Hepatocyte (in vitro differentiated cells): ENCODE measurements at places on chromosomes 5 and 9. TPM values are rescaled to one million over a fixed set of nuclear protein-coding genes. Genes with fewer than 3 reads are reported as not detected.
A peak's percentile ranks its signal among the peaks of the same experiment; 100 is the strongest.

GRCh38 chr5:164203581-164204225 lies 698.3 kb downstream of the MAT2B start:
- no peak for DNase-seq

- DNase-seq: no peak
Measured at GRCh38 chr9:129936222-129936621, 101.0 kb downstream of the USP20 start.

GRCh38 chr5:1368756-1369155 lies 23.9 kb upstream of the CLPTM1L start:
- DNase-seq: no peak

DNA sequence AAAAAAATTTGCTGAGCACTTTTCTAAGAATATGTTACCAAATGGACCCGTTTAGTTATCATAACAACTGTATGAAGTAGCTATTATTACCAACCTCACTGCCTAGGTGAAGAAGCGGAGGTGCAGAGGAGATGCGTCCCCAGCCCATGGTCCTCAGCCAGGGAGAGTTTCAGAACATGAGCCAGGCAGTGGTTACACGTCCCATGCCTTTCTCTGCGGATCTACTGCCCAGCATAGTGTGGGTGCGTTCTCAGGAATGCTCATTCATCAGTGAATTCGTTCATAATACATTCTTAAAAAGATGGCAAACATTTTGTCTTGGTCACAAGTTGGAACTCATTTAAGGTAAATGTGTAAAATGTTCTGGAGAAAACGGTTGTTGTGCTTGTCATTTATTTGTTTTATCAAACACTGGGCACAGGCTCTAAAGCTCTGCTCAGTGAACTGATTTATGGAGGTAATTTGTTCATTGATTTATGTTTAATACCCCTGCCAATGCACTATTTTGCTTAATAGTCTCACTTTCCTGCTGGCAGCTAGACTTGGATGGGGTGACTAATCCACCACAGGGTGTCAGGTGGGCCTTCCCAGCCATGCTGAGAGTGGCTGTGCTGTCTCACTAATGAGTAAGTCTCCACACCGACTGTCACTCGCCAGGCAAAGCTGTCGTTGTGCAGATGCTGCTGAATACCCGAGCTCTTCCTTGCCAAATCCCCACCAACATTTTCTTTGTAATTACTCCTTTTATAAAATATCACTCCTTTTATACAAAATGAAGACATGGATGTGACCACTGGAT lies 248.8 kb downstream of the TENT4A start:
- no peak for DNase-seq

DNA sequence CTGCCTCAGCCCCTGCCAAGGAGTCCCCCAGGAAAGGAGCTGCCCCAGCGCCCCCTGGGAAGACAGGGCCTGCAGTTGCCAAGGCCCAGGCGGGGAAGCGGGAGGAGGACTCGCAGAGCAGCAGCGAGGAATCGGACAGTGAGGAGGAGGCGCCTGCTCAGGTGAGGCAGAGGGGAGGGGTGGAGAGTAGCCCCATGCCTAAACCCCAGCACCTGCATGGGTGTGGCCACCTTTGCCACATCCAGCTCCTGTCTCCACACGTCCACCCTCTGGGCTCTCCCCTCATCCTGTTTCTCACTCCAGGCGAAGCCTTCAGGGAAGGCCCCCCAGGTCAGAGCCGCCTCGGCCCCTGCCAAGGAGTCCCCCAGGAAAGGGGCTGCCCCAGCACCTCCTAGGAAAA lies 17.2 kb downstream of the TCOF1 start:
- DNase-seq: no peak

GRCh38 chr9:126450668-126451205 lies 124.1 kb downstream of the MVB12B start:
- DNase-seq: no peak

DNA sequence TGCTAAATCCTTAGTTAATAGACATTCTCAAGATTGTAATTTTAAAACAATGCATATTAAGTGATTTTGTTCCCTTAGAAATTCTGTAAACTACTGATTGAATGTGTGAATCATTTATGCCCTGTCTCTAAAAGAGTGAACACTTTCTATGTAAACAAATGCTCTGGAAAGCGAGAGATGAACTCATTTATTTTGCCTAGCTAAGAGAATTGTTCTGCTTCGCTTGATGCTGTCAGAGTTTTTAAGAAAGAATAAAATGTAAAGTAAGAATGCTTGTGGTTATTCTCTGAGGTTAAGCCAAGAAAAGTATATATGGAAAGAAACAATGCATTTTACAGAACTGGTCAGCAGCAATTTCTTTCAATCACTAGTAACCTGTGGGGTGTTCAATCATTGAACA lies 347.4 kb upstream of the NUDT12 start:
- DNase-seq: no peak

DNA sequence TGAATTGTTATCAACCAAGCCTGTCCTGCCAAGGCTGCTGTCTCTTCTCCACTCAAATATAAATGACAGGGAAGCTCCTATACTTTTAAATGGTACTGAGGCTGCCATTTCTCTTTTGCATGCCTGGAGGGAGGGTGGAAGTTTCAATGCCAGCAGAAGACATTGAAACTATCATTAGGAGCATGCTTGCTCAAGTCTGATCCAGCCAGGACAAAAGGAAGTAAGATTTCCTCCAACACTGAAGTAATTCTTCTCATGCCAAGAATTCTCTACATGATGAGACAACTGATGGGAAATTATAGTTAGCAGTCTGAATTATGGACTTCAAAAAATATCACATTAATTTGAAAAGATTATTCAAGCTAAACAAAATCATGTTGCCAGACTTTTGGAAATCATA lies 5.4 kb downstream of the SPINK6 start:
- no peak for DNase-seq

- no peak for DNase-seq
Measured at GRCh38 chr9:78892769-78893168, 595.8 kb downstream of the PSAT1 start.

- no peak for DNase-seq
Measured at GRCh38 chr5:171759777-171760176, 25.8 kb upstream of the SMIM23 start.

DNA sequence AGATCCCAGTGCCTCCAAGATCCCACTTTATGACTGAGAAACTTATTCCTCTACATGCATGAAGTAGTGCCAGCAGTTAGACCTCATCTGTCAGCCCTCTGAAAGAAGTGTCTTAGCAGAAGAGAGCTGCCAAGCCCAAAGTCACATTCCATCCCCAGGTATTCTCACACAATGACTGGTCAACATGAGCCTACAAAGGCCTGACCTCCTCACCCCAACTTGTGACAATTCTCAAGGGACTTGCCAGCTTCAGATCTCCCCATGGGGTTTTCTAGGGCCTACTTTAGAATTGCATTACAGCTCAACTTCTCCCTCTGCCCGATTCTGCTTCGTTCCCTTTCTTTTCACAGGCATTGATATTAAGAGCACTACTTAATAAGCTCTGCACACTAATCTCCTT lies 393.8 kb upstream of the SLC30A5 start:
- no peak for DNase-seq

DNA sequence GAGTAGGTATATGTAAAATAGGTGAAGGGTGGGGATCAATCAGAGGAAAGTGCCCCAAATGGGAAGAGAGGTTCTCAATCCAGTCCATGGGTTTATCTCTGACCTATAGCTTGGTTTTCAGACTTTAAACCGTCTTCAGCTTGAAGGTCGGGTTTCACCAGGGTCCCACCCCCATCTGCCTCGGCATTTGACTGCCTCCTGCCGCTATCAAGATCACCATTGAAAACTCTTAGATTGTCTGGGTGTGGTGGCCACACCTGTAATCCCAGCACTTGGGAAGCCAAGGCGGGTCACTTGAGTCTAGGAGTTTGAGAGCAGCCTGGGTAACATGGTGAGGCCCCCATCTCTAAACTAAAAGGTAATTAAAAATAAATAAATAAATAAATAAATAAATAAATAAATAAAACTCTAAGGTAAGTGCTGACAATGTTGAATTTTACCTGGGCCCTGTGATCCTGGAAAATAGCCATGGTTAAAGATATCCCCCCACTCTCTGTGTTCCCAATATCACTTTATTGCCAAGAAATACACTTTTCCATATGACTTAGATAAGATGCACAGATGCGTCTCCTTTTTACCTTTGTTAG lies 48.8 kb downstream of the TARS1 start:
- DNase-seq: no peak

- no peak for DNase-seq
Measured at GRCh38 chr9:120410925-120411501, 169.0 kb downstream of the CDK5RAP2 start.

DNA sequence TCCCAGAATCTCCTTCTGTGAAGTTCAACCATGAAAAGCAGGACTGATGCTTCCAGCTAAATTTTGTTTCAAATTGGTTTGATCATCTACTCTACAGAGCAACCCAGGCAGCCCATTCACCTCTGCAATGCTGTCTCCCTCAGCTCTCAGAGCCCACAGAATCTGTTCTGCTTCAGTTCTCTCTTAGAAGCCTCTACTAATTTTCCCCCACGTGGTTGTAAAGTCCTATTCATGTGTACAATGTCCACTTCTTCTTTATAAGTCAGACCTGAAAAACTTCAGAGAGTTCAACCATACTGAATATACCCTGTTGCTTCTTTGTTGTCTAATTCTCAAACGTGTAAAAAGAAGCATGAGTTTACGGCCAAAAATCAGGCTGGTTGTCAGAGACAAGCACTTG lies 21.3 kb upstream of the FAM13B start:
- DNase-seq: no peak

- no peak for DNase-seq
Measured at GRCh38 chr5:53882676-53883031, 322.2 kb downstream of the NDUFS4 start.

DNA sequence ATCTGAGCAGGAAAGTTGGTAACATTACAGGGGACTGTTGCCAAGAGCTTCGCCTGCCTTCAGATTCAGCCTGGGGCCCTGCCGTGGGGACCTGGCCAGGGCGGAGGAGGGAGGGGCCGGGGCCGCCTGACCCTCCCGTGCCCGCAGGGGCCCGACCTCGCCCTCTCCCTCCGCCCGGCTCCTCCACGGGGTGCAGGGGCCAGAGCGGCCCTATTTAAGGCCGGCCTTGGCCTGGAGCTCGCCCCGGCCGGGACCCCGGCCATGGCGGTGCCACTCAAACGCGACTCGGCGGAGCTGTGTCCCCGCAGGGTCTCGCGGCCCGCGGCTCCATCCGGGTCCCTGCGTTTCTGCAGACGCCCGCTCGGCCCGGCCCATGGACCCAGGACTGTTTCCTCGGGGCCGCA lies 757 bp downstream of the TMEM250 start:
- DNase-seq: peak; percentile 68

DNA sequence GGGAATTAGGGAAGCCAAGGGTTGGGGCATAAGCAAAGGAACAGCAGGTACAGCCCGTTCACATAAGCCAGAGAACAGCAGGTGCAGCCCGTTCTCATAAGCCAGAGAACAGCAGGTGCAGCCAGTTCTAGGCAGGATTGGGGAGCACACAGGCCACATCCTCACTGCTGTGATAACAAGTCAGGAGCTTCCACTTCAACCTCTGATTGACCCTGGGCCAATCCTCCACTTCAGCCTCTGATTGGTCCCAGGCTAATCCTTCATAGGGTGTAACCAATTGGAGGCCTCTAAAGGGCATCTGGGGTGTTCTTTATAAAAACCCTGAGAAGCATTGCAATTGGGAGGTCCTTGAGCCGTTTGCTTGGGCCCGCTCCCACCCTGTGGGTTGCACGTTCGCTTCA lies 27.5 kb downstream of the CEL start:
- no peak for DNase-seq

- DNase-seq: no peak
Measured at GRCh38 chr5:103260951-103261350, 2.4 kb downstream of the MACIR start.

DNA sequence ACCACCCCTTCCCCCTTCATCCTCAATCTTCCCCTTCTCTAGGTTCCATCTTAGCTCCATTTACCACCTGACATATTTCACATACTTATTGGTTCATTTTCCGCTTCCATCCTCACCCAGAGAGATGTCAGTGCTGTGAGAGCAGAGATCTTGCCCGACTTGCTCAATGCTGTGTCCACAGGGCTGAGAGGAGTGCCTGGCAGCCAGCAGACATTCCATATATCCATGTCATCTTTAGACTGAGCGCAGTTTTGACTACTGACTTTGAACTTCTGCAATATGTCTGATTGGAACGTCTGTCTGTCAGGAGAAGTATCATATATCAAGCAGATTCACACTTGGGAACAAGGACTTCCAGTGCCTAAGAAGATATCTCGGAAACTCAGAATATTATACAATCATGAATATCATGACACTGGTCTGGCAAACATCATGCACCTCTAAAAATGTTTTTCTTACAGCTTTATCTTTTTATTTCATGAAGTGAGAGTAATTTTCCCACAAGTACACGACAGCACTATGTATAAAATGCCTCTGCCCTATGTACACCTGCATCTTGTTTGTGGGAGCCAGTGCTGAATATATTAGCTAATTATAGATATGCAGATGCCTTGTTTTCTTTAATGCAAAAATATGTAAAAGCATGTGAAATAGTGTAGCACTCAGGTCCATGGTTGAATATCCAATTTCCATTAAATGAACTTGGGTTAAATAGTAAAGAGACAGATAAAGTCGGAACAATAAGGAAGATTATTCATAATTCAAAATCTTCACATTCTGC lies 454.0 kb upstream of the DAP start:
- peak; percentile 8 for DNase-seq

- no peak for DNase-seq
Measured at GRCh38 chr9:120876842-120877240, at the start of gene PHF19. TSS of gene PHF19 (minus strand) at chr9:120877188. CDS start at chr9:120874741, 2,447 bp downstream.

- no peak for DNase-seq
Measured at GRCh38 chr5:140018096-140018481, 25.0 kb downstream of the NRG2 start.

DNA sequence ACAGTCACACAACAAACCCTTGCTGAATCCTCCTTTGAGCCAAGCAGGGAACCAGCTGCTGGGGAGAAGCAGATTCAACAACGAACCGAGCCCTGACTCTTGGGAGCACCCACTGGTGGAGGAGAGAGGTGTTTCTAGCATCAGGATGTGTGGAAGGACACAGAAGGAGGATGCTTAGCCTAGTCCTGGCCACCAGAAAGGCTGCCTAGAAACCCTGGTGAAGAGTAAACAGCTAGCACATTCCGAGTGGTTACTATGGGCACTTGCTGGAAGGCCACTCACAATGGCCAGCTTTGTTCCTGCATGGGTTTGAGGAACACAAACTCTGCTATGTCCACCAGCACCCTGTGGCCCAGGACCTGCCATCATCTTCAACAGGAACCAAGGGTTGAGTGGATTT lies 1.8 kb downstream of the TIFAB start:
- DNase-seq: no peak

ATP10B gene
- polyA plus RNA-seq: 1.4 and 2.7 TPM in 2 replicates

CDC20B gene
- 0.12 TPM in 1 of 2 replicates, not detected in the other for polyA plus RNA-seq

CACNA1B gene
- 0.05 and 0.39 TPM in 2 replicates for polyA plus RNA-seq

SNAPC3 gene
- 19.4 and 21.2 TPM in 2 replicates for polyA plus RNA-seq

MYMK gene
- 0.91 and 1.3 TPM in 2 replicates for polyA plus RNA-seq

CYSRT1 gene
- 2.1 and 4.3 TPM in 2 replicates for polyA plus RNA-seq

IRX4 gene
- not detected in 2 replicates for polyA plus RNA-seq

FOXI1 gene
- not detected in 2 replicates for polyA plus RNA-seq

ZDHHC11 gene
- 7.3 and 8.5 TPM in 2 replicates for polyA plus RNA-seq

SPARC gene
- 15,889 and 16,729 TPM in 2 replicates for polyA plus RNA-seq

FAM120AOS gene
- 62.4 and 62.8 TPM in 2 replicates for polyA plus RNA-seq

CA9 gene
- 2.1 and 2.4 TPM in 2 replicates for polyA plus RNA-seq
